Stimulated activated CD8-positive, alpha-beta memory T cell treated with anti-CD3 and anti-CD28 coated beads, Interleukin-15, amount 100 ng/mL, for 48 hours (primary cell): ENCODE measurements at places on chromosomes 7 and 10.

- no peak for DNase-seq
Observed at GRCh38 chr7:7790041-7790741, 71.8 kb upstream of the RPA3 start.

DNA sequence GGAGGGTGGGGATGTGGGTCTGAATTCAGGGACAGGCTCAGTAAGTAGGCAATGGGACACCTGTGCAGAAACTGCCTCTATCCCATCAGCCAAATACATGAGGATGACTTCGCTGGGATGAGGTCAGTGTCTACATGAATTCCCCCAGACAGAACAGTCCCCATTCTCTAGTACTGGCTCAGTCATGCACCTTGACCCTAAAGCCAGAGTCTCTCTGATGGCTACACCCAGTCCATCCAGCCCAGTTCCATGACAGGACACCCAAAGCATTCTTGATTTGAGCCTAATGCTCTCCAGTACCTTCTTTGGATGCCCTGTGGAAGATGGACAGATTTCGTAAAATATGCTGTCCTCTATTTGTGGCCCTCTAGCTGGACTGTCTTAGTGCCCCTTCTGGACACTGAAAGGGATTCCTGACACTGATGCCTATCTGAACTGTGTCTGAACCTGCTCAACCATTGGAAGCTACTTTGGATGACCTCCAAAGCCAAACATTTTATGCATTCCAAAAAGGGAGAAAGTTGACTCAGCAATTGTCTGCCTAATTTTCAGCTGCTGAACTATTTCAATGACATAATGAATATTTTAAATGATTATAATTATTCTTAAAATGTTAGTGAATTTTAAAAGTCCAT, 14.6 kb downstream of the SFRP4 start:
- DNase-seq, result no peak

DNA sequence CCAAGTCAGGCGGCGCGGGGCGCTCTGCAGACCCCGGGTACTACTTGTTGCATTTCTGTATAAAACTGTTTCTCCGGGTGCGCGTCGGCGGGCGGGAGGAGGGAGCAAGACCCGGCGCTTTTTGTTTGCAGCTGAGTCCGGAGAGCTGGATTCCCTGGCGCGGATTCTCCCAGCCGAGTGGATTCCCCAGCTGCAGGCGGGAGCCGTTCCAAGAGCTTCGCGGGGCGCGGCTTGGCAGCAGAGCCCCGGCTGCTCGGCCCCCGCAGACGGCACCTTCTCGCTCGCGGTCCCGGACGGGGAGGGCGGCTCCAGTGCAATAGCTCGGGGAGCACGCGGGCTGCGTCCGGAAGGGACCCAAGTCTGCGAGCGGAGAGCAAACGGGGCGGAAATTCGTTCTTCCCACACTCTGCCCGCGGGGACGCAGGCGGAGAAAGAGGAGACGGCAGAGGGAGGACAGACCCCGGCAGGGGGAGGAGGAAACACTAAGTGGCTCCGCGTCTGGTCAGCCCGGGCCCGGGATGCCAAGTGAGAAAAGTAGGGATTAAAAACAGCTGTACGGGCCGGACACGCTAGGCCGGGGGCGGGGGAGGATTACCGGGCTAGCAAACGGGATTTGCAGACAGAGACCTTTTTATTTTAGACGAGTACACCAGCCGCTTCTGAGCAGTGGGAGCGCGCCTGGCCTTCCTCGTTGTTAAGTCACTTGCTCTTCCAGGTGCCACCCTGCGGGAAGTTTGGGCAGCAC, at the start of gene TRIL:
TSS of gene TRIL (minus strand) at position 96 of the 745 bp plus-strand sequence. CDS start 284 bp downstream, outside the sequence.
- no peak for DNase-seq

DNA sequence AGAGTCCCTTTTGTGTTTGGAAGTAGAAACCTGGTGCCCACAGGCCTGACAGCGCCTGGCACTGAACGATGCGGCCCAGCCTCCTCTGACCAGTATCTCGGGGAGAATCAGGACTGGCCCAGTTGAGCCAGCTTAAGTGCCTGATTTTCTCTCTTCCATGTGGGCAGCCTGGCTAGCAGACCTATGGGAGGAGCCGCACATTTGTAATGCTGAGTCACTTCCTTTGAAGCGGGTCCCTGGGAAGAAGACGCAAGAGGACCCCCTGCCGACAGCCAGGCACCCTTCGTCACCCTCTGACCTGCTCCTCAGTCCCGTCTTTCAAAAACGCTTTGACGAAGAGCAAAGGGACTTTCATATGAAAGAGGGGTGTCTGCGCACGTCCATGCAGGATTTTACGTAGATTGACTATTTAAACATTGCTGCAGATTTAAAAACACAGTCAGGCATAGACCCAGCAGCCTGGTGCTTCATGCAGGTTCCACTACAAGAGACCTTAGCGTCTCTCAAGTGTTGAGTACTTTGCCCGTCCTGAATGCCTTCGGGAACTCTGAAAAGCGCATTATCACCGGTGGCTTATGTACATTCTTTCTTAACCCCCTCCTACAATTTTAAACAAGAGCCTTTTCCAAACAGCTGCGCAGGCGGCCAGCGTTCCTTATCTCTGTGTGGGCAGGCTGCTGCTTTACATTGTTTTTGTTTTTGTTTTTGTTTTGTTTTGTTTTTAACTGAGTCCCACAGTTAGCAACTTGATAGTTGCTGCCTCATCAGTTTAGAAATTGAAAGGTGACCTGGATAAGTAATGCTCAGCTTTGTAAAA, 36.5 kb upstream of the AP5Z1 start:
- DNase-seq, result no peak

DNA sequence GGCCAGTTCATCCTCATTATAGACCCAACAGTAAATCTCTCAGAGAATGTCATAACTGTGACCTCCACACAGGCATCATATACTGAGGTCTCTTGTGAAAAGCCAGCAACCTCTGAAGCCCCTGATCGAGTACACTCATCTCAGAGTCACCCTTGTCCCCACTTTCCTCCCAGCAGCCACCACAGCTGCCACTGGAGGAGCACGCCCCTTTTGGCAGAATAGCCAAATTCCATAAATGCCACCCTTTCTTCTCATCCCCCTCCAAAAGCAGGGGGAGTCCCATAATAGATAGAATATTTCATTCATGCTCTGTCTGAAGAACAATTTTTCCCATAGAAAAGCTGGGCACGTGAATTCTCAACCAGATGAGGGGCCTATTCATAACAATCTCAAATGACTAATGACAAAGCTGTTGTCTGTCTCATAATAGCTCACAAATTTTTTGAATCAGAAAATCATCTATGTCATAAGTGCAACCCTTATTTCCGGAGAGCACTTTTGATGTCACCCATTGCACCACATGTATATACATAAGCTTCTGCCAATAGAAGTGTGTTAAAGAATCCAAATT, 47.4 kb downstream of the SGMS1 start:
- no peak for DNase-seq

GRCh38 chr10:1044146-1044545, 4.8 kb downstream of the IDI1 start:
- no peak for DNase-seq

GRCh38 chr7:121624958-121625357, 228.8 kb upstream of the FAM3C start:
- DNase-seq, result no peak

- no peak for DNase-seq
Observed at GRCh38 chr10:36634916-36635315, 490.5 kb upstream of the ANKRD30A start.

- DNase-seq, result no peak
Observed at GRCh38 chr10:68474021-68474420, 2.2 kb upstream of the DNA2 start.

DNA sequence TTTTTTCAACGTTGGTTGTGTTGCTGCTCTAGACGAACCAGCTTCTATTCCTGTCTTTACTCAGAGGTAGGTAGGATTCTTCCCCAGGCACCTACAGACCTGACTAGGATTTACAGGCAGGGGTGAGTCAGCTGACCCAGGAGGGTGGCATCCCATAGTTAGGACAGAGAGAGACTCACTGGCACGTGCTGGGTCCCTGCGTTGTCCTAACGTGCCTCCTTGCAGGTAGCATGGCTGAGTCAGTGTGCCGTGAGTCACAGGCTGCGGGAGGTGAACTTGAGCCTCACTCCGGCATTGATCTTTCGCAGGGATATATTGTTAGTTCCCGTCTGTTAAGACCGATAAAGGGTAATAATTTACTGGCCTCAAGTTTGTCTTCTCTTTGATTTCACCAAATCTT, 96.5 kb downstream of the PFKFB3 start:
- peak; percentile 38 for DNase-seq
